ENCODE measurements at places on chromosomes 16 and 17.
A peak's percentile ranks its signal among the peaks of the same experiment; 100 is the strongest.

DNA sequence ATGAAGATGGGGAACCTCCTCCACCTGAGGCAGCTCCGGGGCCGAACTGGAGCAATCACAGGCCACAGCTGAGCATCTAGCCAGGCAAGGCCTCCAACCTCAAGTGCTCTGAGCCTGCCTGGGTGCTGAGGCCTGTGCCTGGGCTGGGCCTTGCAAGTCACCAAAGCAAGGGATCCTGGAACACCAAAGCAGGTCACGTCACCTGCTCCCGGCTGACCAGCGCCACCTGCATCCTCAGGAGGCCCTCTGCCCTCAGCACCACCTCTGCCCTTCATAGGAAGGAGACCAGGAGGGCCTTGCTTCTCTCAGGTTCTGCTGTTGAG is 68.0 kb downstream of the SMPD3 start:
- no peak for ATAC-seq

GRCh38 chr17:29090750-29091605 is 48.0 kb downstream of the PIPOX start:
- no peak for ATAC-seq

DNA sequence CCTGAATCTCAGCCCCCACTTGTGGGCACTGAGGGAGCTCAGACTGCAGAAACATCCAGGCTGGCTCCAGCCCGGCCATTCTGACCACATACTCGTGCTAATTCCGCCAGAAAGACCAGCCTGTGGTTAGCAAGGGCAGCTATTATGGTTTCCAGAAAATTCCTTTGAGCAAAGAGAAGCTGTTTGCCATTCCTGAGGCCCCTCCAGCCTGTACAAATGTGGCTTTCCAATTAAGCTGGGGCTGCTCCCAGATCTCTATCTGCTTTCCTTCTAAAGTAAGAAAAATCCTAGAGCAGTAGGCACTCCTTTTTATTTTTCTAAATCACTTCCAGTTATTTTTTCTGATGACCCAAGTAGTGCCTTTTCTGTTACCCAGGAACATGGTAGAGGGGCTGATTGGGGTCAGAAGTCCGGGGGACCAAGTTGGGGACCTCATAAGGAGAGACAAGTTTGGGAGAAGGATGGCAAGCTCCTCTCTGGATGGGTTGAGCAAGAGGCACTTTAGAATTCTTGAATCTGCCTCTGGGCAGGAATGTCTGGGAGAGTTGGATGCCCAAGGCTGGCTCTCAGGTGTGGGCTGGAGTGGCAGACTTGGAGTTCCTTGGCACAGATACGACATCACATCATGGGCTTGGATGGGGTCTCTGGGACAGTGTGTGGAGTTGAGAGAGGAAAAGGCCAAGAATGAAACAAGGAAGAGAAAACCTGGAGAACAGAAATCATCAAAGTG is 83.3 kb upstream of the TNRC6C start:
- no peak for ATAC-seq

- ATAC-seq: no peak
Measured at GRCh38 chr16:58656899-58657298, 27.3 kb upstream of the CNOT1 start.

DNA sequence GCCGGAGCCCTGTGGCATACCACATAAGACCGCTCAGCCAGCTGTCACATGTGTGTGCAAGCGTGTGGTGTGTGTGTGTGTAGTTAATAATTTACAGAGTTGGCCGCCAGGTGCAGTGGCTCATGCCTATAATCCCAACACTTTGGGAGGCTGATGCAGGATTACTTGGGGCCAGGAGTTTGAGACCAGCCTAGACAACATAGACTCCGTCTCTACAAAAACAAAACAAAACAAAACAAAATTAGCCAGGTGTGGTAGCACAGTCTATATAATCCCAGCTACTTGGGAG is 20.4 kb downstream of the SOCS1 start:
- ATAC-seq: no peak

- ATAC-seq: no peak
Measured at GRCh38 chr16:74758801-74759200, 15.8 kb downstream of the FA2H start.

- ATAC-seq: no peak
Measured at GRCh38 chr17:17822189-17822588, 14.6 kb downstream of the SREBF1 start.

- ATAC-seq: no peak
Measured at GRCh38 chr17:10838682-10839081, 795 bp upstream of the PIRT start.

DNA sequence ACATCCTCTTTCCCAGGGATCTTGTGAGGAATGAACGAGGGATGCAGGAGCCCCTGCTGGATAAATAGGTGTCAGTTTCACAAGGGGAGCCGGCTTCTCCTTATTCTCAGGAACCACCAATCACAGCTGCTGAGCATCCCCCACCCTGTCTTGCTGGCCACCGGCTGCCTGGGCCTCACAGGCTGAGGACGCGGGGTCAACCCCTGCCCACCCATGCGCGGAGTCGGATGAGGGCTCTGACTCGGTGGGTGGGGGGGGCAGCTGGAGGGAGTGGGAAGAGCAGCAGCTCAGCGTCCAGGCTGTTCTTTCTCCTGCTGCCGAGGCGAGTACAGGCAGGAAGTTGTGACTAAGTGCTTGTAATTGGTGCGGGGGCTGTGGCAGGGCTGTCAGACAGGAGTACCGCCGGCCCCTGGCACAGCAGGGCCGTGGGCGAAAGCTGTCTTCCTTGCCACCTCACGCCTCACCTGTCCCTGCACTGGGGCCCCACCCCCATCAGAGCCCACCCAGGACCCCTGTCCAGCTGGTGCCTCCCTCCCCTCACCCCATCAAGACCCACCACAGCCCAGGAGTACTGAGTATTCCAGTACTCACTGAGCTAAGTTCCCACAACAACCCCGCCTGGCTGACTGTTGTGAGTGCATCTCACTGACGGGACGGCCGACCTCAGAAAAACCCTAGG is 11.0 kb upstream of the DPEP1 start:
- peak; percentile 94 for ATAC-seq

GRCh38 chr17:66949501-66949900 is 15.0 kb upstream of the CACNG4 start:
- ATAC-seq: no peak

- ATAC-seq: no peak
Measured at GRCh38 chr16:11740567-11740966, 2.1 kb downstream of the TXNDC11 start.

DNA sequence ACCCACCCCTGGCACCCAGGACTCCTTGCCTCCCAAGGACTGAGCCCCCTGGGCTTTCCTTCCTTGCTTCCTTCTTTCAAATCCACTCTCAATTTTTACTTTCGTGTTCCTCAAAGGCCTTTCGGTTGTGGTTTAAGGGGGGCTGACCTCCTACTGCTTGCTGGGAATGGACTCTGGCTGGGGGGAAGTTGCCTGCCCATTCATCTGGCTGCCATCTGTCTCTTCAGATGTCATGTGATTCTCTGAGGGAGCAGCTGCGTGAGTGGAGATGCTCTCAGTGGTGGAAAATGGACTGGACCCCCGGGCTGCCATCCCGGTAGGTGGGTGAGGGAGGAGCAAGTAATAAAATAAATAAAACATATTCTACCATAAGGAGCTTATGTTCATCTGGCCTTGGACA is 93.8 kb upstream of the RPRML start:
- no peak for ATAC-seq

GRCh38 chr17:58329035-58329809 is 627 bp upstream of the TSPOAP1 start:
- peak; percentile 51 for ATAC-seq

DNA sequence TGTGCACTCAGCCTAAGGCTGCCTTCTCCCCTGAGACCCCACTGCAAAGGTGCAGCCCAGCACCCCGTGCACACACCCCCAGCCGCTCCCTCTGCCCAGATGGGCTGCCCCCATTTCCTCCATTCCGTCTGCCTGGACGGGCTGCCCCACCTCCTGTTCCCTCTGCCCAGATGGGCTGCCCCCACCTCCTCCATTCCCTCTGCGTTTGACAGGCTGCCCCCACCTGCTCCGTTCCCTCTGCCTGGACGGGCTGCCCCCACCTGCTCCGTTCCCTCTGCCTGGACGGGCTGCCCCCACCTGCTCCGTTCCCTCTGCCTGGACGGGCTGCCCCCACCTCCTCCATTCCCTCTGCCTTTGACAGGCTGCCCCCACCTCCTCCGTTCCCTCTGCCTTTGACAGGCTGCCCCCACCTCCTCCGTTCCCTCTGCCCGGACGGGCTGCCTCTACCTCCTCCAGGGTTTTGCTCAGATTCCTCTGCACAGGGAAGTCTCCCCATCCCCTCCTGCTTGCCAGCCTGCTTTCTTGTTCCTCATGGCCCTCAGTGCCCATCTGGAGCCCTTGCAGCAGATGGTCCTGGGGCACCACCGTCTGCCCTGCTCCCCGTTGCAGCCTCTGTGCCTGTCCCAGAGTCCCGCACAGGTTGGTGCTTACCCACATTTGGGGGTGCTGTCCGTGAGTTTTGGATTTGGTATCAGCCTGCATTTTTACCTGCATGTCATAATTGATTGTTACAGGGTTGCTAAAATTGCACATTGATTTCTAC is 23.4 kb upstream of the IL17C start:
- no peak for ATAC-seq

DNA sequence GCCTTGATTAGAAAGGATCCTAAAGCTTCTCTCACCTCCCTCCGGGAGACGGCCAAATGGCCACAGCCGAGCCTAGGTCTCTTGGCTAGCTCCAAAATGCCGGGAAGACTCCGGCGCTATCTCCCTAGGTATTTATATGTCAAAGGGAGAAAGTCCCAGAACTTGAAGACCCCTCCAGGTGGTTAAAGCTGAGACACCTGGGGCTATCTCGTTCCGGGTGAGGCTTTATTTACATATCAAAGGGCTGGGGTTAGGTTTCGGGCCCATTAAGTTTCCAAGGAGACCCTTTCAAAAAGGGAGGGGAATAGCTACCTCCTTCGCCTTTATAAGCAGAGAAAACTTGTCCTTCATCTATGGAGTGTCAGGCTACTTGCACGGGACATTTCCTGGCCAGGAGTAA is 70.9 kb upstream of the KIFC3 start:
- ATAC-seq: no peak

GRCh38 chr17:76082326-76083251 is 3.6 kb downstream of the ZACN start:
- ATAC-seq: no peak

DNA sequence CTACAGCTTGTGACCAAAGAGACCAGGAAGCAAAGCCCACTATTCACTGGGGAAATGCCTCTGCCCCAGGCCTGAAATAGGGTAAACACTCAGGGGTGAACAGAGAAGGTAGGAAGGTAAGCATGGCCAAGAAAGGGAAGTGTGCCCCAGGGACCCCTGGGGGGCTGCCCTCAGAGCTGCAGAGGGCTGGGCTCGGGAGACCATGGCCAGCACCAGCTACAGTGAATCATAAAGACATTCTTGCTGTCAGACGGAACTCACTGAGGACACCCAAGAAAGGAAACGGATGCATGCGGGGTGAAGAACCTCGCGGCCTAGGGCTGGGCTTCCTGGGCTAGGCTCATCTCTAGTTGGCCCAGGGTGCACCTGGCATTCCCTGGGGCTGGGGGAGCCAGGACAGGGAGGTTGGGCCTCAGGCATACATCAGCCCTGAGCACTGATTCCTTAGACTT is 9.6 kb downstream of the HIC1 start:
- peak; percentile 3 for ATAC-seq

- ATAC-seq: peak; percentile 11
Measured at GRCh38 chr17:42422958-42423712, at the start of gene CAVIN1. TSS of gene CAVIN1 (minus strand) at chr17:42423256. CDS start at chr17:42423097, 159 bp downstream.

- ATAC-seq: peak; percentile 82
Measured at GRCh38 chr16:15434425-15435215, at the start of gene BMERB1. TSS of gene BMERB1 (plus strand) at chr16:15434588. CDS start at chr16:15434654, 66 bp downstream.

DNA sequence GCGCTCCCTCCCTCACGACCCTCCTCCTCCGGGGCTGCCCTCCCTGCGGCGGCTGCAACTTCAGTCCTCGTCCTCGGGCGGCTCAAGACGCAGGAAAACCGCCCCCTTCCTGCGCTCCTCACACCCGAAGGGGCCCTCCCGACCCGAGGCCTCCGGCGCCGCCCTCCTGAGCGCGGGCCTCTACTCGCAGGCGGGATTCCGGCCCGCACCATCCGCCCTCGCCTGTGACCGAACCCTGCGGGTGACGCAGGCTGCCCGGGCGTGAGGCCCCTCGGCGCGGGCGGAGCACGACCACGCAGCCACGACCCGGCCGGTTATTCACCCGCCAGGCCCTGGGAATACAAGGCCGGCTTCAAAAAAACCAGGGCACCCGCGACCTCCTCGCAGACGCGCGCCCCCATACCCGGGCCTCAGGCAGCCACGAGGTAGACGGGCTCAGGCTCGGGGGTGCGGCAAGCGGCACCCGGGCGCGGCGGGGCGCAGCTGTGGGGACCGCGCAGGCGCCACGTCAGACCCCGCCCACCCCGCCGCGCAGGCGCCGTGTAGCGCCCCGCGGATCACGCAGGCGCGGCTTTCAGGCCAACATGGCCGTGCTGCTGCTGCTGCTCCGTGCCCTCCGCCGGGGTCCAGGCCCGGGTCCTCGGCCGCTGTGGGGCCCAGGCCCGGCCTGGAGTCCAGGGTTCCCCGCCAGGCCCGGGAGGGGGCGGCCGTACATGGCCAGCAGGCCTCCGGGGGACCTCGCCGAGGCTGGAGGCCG is at the start of gene SPG7:
Gene SPG7, plus strand, starts transcription at position 570 of the 757 bp plus-strand sequence. Its CDS starts 15 bp downstream, at position 585.
- ATAC-seq: peak; percentile 64

- no peak for ATAC-seq
Measured at GRCh38 chr17:59151591-59151990, 3.4 kb downstream of the SKA2 start.

DNA sequence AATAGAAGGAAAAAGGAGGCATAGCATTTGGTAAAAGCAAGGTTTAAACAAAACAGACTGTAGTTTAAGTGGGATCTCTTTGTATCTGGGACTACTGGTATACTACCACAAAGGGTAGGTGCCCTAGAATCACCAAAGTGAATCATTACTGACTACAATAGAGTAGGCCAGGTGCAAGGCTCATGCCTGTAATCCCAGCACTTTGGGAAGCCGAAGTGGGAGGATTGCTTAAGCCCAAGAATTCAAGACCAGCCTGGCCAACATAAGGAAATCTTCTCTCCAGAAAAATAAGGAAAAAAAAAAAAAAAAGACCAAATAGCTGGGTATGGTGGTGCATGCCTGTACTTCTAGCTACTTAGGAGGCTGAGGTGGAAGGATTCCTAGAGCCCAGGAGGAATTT is 60.8 kb upstream of the CORO6 start:
- ATAC-seq: no peak

DNA sequence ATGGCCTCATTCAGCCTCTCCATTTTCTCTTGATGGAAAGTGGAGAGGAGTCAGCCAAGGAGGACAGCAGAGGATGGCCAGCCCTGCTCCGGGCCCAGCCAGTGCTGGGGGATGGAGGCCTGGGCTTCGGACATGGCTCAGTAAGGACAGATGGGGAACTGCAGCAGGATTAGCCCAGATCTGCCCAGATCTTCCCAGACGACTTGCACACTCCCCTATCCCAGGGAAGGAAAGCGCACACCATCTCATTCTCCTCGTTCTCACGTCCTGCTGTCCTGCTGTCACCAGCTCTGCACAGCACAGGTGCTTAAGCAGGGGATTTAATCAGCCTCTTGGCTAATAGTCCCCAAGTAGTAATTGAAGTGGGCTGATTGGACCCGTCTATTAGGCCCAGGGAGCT is 100.2 kb upstream of the SDK2 start:
- ATAC-seq: no peak

- no peak for ATAC-seq
Measured at GRCh38 chr17:797236-797840, 15.2 kb downstream of the MRM3 start.

- ATAC-seq: peak; percentile 79
Measured at GRCh38 chr17:72421128-72422092, 300.6 kb downstream of the SOX9 start.
